Activated T-cell treated with anti-CD3 and anti-CD28 coated beads for 1 hour (primary cell): ENCODE measurements at places on chromosomes 4 and X.

DNA sequence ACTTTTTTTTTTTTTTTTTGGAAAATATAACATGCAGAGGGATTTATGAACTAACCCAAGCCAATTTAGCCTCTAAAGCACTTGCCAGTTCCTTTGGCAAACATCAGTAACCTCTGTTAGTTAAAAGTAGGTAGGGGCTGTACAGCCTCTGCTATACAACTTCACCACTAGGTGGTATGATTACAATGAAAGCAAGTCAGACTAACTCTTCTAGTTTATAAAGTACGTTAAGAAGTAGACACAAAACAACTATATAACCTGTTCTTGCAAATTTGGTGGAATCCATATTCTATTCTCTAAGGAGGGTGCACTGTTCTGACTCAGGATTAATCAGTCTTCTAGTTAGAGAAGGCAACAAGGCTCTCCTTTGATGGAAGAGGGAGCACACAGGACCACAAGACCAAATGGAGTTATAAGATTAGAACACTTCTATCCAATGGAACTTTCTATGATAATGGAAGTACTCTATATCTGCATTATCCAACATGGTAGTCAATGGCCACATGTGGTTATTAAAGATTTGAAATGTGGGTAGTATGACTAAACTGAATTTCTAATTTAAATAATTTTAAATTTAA, 12.8 kb downstream of the AIMP1 start:
- DNase-seq, result no peak

DNA sequence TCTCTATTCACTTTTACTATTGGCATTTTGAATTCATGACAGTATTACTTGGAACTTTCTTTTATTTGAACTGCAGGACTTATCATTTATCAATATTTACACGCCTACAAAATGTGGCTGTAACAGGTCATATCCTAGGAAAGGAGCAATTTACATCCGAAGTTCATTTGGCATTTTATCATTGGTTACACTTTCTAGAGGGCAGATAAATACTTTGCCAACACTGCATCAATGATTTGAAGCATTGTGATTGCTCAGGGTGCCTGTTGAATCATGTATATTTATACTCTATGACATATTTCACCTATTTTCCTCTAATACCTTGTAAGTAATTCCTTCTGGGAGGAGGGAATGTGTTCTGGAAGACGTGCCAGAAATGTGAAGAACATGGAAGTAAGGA, 136.7 kb downstream of the MID1IP1 start:
- DNase-seq, result no peak

- no peak for DNase-seq
These were observed 1.6 kb upstream of the OTOP1 start for GRCh38 chr4:4228356-4228668.

DNA sequence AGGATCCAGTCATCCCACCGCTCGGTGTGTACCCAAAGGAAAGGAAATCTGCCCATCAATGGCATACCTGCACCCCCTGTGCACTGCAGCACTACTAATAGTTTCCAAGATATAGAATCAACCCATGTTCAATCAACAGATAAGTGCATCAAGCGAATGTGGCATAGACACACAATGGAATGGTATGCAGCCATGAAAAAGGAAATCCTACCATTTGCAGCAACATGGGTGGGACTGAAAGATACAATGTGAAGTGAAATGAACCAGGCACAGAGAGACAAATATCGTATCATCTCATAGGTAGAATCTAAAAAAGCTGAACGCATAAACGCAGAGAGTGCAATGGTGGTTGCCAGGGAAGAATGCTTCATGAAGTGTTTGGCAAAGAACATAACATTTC, 42.5 kb downstream of the DHRSX start:
- no peak for DNase-seq

GRCh38 chrX:149638860-149639259, 7.3 kb upstream of the TMEM185A start:
- no peak for DNase-seq

GRCh38 chr4:102534845-102535244, 33.7 kb downstream of the NFKB1 start:
- no peak for DNase-seq

DNA sequence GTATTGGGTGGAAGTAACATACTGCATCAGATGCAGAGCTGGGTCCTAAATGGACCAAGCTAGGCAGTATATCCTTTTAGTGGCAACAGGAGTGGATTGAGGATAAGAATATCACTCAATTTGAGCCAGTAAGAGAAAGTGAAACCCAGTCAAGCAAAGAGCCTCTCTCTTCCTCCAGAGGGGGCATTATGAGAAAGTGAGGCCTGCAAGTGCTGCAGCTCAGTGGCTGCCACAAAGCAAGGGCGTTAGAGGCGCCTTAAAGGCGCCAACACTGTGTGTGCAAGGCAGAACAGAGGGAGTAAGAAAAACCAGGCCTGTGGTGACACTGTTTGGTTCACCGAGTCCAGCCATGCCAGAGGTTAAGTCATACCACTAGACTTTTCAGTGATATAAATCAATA, 17.5 kb downstream of the STX18 start:
- peak; percentile 12 for DNase-seq

GRCh38 chr4:78418406-78418805, 133.2 kb upstream of the ANXA3 start:
- DNase-seq, result no peak

GRCh38 chr4:71691416-71692073, 92.3 kb downstream of the GC start:
- no peak for DNase-seq

- DNase-seq, result no peak
These were observed 2.3 kb downstream of the FGA start for GRCh38 chr4:154588198-154588597.

DNA sequence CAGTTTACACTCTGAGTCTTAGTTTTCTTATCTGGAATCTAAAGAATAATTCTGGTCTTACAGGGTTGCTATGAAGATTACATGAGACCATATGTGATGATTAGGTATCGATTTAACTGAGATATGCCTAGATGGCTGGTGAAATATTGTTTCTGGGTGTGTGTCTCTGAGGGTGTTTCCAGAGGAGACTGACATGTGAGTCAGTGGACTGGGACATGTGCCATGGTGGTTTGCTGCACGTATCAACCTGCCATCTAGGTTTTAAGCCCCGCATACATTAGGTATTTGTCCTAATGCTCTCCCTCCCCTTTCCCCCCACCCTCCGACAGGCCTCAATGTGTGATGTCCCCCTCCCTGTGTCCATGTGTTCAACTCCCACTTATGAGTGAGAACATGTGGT, 186.0 kb upstream of the CXorf66 start:
- DNase-seq, result no peak

DNA sequence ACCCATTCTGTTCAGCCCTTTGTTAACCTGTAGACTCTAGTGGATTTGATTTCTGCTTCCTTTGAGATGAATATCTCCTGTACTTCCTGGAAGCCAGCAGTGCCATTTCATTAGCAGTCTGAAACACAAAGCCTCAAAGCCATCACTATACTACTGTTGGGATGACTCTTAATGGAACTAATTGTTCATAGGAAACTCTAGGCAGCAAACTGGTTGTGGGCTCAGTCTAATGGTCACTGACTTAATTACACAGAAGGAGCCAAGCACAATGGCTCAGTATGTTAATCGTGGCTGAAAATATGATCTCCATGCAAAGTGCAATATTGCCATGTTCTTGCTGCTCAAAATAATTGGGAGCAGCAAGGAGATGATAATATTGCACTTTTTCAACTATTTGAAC, 262.3 kb downstream of the ARHGAP24 start:
- no peak for DNase-seq

DNA sequence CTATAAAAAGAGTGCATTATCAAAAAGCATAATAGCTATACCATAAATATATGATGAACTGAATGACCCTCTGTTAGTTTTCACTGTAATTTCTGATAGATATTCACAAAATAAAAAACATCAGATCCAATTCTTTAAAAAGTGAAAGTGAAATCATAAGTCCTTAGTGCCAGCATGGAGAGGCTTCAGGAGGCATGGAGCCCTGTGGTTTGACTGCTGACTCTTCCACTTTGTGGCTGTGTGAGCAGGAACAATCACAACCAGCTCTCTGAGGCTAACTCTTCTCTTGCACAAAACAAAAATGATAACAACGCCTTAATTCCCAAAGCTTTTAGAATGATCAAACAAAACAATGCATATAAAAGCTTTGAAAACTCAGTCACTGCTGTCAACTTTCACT, 1143.9 kb downstream of the PDHA2 start:
- DNase-seq, result no peak

DNA sequence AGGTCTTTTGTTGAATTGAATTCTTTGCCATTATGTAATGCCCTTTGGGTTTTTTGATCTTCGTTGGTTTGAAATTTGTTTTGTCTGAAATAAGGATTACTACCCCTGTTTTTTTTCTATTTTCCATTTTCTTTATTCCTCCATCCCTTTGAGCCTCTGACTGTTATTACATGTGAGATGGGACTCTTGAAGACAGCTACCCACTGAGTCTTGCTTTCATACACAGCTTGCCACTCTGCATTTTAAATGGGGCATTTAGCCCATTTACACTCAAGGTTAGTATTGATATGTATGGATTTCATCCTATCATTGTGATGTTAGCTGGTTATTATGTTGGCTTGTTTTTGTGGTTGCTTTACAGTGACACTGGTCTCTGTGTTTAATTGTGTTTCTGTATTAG, 736.2 kb upstream of the GRID2 start:
- no peak for DNase-seq

DNA sequence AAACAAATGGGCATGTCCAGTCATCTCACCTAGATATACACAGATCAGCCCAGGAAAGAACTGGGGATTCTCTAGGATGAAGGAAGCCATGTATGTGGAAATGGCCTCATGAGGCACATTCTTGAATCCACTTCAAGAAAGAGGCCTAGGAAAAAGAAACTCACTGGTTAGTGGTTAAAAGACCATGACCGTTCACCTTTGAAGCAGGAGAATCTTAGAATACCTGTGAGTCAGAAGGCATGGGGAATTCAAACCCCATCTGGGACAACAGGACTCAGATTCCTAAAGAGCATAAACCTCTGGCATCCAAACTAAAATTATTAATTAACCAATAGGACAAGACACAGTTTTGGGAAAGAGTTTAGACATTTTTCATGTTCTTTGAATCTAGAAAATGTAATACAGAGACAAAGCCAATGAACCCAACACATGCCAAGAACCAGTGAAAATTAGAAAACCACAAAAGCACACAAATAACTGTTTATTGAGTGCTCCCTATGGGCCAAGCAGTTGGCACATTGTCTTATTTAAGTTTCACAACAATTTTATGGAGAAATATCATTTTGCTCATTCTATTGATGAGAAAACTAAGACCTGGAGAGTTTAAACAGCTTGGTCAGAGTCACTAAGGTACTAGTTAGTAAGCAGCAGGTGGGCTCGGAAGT, 97.5 kb downstream of the NPNT start:
- DNase-seq, result no peak
